ENCODE measurements at places on chromosomes 6 and 20. TPM values are rescaled to one million over a fixed set of nuclear protein-coding genes. Genes with fewer than 3 reads are reported as not detected.

Gene TGM3
- total RNA-seq = not detected

Gene RIPPLY2
- total RNA-seq = 0.28 TPM

Gene ARFGEF2
- total RNA-seq = 47.1 TPM

Gene IP6K3
- 0.18 TPM for total RNA-seq

Gene TMEM244
- not detected for total RNA-seq

Gene NOL7
- 43.6 TPM for total RNA-seq

Gene NFKBIE
- total RNA-seq = 3.6 TPM

Gene PTPRT
- under 0.01 TPM for total RNA-seq

All from smooth muscle cell of bladder (primary cell).